Trophoblast cell (in vitro differentiated cells and primary cell): ENCODE measurements at places on chromosomes 11 and 22.

DNA sequence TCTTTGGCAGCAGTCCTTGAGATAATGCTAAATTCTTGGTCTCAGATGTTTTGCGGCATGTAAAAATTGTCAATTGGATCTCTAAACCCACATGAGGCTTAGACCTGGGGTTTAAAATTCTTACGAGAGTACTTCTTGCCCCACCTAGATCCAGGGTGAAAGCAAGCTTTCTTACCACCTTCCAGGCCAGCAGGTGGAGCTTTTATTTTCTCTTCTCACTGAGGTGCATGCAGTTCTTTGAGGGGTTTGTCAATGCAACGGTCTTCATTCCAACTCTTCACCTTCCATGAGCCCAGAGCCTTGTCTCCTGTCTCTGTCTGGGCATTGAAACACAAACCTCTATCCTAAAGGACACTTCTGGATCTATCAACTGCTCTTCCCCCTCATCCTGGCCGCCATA, 154.1 kb downstream of the MYO18B start:
- no peak overlapping the region for H3K27ac ChIP-seq
- H3K4me1 ChIP-seq, result no peaks in the 10 kb centered on the region
- H3K27me3 ChIP-seq, result no peaks in the 10 kb centered on the region
- no peak overlapping the region for H3K4me3 ChIP-seq

DNA sequence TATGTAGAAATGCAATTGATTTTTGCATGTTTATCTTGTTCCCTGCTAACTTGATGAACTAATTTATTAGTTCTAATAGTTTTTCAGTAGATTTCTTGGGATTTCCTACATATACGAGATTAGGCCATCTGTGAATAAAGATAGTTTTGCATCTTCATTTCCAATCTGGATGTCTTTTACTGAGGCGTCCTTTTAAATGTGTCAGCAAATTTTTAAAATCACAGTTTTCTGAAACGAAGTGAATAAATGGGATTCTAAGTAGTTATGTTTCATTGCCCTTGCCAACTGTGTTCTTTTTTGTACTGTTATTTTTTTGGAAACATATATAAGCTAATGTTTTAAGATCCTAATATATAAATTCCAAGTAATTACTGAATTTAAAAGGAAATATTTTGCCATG, 50.0 kb downstream of the CYP2R1 start:
- DNase-seq, result no peak
- no peaks in the 10 kb centered on the region for H3K27me3 ChIP-seq
- no peak overlapping the region for H3K4me3 ChIP-seq
- H3K4me1 ChIP-seq, result no peaks in the 10 kb centered on the region
- H3K27ac ChIP-seq, result no peak overlapping the region
- H3K36me3 ChIP-seq, result no peaks in the 10 kb centered on the region

DNA sequence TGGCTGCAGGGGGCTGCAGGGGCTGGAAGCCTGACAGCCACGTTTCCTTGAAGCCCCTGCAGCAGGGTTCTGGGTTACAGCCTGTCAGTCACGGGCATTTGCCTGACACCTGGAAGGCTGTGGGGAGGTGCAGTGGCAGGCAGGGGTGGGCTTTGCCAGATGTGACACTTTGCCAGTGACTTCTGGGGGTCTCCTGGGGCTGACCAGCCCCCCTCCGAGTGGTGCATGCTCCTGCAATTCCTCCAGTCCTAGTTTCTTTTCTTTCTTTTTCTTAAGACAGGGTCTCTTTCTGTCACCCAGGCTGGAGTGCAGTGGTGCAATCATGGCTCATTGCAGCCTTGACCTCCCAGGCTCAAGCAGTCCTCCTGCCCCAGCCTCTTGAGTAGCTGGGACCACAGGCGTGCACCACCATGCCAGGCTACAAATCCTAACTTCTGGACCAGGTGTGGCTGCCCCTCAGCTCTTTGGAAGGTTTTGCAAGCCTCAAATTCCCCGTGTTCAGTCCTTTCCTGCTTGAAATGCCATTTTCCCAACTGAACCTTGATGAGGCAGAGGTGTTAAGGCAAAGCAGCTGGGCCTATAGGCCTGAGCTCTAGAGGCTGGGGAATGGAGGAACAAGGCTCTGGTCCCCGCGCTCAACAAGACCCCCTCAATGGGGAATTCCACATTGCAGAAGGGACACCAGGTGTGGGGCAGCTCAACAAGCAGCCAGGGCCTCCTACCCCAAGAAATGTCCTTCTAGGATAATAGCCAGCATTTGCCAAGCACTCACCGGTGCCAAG, 20.2 kb upstream of the CHKA start:
- H3K4me3 ChIP-seq, result no peak overlapping the region
- peak; percentile 68 for DNase-seq
- no peaks in the 10 kb centered on the region for H3K27me3 ChIP-seq
- H3K4me1 ChIP-seq, result no peaks in the 10 kb centered on the region
- H3K27ac ChIP-seq, result no peak overlapping the region
- no peaks in the 10 kb centered on the region for H3K36me3 ChIP-seq

DNA sequence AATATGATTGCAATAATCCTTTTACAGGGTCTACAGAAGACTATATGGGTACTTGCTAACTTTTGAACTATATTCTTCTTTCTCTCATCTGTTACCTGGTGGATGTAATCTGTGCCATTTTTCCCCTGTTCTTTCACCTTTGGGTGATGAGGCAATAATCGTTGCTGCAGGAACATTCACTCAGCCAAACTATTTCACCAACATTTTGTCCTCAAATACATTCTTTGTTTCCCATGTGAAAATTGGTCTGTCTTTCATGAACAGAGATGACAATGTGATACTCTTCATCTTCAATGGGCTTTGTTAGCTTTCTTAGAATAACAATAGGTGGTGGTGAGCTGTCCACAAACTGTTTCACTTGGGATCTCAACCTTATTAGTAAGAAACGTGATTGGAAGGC, 52.1 kb upstream of the CAPRIN1 start:
- H3K27ac ChIP-seq, result no peak overlapping the region
- H3K4me1 ChIP-seq, result peaks cover 3% of the 10 kb centered on the region
- no peaks in the 10 kb centered on the region for H3K27me3 ChIP-seq
- no peak for DNase-seq
- H3K4me3 ChIP-seq, result no peak overlapping the region

DNA sequence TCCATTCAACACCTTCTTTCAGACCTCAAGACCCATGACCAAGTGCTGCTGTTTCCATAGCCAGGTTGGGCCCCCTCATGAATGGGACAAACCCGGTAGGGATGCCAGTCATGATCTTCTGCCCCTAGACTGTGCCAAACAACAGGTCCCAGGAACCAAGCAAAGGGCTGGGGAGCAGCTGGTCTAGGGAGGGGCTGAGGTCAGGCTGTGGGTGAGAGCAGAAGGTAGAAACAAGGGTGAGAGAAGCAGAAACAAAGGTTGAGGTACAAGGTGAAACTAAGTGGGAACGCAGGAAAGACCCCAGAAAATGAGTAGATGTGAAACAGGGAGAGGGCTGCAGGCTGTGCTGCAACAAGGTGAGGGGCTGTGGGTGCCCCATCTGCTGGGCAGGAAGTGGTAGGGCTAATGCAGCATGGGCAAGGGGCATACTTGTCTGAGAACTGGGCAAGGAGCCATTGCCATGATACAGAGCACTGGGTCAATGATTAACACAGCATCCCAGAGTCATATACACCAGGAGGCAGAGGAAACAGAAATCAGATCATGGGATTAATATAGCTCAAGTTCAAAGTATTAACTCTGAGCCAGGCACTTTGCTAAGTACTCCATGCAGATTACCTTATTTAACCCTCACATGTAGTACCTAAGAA, 45.9 kb downstream of the SLC1A2 start:
- H3K27ac ChIP-seq, result no peak overlapping the region
- H3K4me3 ChIP-seq, result no peak overlapping the region
- DNase-seq, result no peak
- no peaks in the 10 kb centered on the region for H3K4me1 ChIP-seq

DNA sequence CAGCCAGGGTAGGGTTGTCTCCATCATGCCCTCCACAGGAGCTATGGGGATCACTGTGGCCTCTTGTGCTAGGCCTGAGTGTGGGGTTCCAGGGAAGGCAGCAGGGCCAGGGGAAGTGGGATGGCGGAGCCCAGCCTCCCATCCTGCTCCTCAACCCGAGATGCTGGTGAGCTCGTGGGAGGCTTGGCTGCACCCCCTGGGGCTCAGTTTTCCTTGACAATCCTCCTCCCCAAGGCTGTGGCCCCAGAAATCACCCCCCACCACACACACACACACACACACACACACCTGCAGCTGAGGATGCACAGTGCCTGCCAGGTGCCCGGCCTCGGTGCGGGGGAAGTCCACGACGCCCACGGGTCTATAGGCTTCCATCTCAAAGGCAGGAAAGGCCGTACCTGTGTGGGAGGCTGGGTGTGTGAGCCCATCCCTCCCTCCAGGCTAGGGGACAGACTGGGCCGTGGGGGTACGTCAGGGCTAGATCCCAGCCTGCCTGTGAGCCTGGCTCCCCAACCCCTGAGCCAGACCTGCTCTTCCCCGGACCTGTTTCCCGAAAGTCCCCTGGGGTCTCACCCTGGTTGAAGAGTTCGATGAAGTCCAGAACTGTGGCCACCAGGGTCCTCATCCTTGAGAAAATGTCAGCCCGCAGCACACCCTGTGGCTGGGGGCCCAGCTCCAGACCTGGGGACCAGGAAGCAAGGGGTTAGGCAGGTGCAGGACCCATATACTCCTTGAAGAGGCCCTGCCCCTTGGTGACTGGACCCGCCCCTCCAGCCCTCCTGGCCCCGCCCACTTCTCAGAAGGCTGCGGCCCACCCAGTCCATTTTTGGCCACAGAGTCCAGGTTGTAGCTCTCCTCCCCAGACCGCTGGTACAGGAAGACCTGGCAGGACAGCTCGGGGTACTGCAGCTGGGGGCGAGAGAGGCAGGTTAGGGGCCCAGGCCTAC, 5.2 kb upstream of the TBX10 start:
- no peak overlapping the region for H3K27ac ChIP-seq
- no peak overlapping the region for H3K4me3 ChIP-seq
- no peak for DNase-seq
- H3K36me3 ChIP-seq, result no peaks in the 10 kb centered on the region

DNA sequence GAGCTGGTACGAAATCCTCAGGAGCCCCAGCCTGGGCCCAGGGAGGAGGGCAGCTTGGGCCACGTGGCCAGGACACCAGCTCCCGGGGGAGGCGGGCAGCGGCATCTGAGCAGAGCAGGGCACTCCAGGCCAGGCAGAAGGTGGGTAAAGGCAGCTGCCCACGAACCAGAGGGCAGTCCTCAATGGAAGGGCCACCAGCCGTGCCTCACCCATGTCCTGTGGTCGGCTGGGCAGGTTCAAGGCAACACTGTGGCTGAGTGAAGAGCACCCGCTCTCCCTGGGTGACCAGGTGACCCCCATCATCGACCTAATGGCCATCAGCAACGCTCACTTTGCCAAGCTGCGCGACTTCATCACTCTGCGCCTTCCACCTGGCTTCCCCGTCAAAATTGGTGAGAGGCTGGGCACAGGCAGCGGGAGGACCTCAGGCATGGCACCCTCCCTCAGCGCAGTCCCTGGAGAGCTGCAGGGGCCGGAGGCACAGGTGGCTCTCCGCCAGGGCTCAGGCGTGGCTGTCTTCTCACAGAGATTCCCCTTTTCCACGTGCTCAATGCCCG, 2.5 kb upstream of the SSH3 start:
- peaks cover 45% of the 10 kb centered on the region for H3K36me3 ChIP-seq
- H3K27ac ChIP-seq, result no peak overlapping the region
- no peak for DNase-seq
- H3K4me1 ChIP-seq, result peaks cover 29% of the 10 kb centered on the region
- H3K4me3 ChIP-seq, result no peak overlapping the region

DNA sequence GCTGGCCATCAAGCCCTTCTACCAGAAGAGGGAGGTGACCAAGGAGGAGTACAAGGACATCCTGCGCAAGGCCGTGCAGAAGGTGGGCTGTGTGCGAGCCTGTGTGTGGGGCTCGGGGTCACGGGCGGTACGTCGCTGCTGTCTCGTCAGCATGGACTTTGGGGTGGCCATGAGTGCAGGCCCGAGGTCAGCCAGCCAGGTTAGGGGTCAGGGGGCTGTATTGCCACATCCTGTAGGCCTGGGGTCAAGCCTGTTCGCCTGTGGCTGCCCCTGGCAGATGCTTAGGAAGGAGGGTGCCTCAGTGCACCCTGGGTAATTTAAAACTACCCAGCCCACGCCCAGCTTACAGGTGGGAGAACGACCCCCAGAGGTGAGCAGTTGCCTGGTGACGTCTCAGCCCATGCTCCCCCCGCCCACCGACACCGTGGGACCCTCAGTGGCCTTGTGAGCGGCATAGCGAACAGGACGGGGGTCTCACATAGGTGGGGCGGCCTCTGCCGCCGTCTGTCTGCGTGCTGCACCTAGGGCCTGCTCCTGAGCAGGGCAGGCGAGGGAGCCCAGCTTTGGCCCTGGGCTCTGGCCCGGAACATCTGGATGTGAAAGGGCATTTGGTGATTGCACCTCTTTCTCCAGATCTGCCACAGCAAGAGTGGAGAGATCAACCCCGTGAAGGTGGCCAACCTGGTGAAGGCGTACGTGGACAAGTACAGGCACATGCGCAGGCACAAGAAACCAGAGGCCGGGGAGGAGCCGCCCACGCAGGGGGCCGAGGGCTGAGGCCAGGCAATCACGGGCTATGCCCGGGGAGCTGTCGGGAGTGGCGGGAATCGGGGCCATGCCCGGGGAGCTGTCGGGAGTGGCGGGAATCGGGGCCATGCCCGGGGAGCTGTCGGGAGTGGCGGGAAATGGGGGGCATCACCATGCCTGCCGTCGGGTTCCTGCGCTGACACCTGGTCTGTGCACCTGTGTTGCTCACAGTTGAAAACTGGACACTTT, 4.5 kb downstream of the IRF7 start:
- H3K27ac ChIP-seq, result no peak overlapping the region
- DNase-seq, result no peak
- no peak overlapping the region for H3K4me3 ChIP-seq
- no peaks in the 10 kb centered on the region for H3K27me3 ChIP-seq

DNA sequence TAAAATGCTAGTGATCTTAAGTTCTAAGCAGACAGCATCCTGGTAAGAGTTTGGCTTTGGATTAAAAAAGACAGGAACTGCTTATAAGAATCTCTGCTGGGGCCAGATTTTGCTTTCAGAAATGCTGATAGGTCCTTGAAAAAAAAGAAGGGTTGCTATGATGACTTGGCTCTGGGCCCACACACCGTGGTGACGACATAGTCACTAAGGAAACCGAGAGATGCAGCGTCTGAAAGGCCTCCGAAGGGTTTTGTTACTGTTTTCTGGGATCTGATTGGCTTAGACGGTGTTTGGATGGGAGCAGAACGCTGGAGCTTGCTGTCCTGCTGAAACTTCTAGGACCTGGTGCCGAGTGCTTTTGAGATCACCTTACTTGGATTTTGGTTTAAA, 8.4 kb downstream of the FAM118A start:
- H3K4me1 ChIP-seq, result peaks cover 7% of the 10 kb centered on the region
- peaks cover 13% of the 10 kb centered on the region for H3K36me3 ChIP-seq
- no peaks in the 10 kb centered on the region for H3K27me3 ChIP-seq
